Fibroblast of skin of back (primary cell): ENCODE measurements at places on chromosomes 5 and 9.

DNA sequence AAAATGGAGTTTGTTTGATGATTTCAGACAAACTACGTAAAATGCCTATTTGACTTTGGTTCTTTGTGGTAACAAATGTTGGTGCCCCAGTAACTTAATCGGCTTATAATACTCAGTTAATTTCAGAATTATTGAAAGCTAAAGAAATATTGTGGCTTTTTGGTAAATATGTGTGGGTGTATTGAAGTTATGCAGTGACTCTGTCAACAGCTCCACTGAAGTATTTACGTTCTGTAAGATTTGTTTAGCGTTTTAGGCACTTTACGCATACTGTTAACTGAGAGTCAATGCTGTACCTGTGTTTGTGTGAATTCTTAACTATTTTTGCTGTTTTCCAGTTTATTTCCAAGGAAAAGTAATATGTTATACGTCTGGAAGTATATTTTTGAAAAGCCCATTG, 2.2 kb downstream of the RAD23B start:
- no peak for DNase-seq

- no peak for DNase-seq
These were observed 15.2 kb downstream of the LSM11 start for GRCh38 chr5:157758706-157759105.

DNA sequence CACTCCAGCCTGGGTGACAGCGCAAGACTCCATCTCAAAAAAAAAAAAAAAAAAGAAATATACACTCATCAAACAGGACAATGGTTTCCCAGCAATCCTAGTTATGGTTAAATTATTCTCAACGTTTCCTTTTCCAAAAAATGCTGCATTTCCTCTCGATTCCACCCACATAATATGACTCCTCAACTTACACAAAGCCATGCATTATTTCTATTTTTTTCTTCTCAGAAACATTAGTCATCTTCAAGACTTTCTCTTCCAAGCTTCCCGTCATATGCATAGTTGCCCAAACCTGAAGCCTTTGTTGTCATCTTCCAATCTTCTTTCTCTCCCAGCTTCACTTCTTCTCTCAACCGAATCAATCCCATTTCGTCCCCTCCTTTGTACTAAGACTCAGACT, 61.4 kb upstream of the RANBP6 start:
- no peak for DNase-seq

GRCh38 chr5:132055441-132055807, 5.0 kb upstream of the IL3 start:
- DNase-seq, result no peak

GRCh38 chr9:113616621-113617496, 153.3 kb downstream of the RGS3 start:
- DNase-seq, result no peak

DNA sequence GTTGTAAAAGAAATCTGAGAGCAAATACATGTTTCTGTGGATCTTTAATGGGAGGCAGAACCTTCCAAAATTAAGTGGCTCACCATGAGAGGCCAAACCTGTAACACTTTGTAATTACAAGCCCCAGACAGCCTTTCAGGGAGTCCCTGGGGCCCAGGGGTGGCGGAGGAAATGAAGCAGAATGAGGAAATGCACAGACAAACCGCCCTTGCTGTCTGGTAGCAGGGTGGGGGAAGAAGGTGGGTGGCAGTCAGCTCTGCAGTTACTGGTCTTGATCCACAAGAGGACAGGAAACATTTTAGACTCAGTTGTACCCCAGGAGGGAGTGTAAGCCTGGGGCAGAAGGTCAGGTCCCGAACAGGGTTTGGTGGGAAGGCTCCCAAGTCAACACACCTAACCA, 6.5 kb downstream of the ARL14EPL start:
- DNase-seq, result no peak

GRCh38 chr5:17374973-17375742, 122.9 kb upstream of the TAF11L2 start:
- no peak for DNase-seq

DNA sequence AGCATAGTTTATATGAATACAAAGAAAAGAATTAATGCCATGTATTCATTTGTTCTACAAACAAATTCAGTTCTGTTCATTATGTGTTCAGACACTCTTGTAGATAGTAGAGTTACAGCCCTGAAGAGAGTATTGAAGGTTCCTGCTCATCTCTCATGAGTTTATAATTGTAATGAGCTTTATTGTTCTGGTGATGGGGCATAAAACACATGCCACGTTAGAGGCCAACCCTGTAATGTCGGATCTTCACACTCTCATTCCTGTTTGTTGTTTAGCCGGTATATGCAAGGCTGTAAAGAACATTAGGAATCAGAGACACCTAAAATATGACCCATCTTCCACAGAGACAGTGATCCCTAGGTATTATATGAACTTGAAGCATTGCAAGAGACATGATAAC, 214.5 kb downstream of the VPS13A start:
- no peak for DNase-seq

- DNase-seq, result peak; percentile 56
These were observed 133.3 kb downstream of the FAM174A start for GRCh38 chr5:100668511-100668910.

DNA sequence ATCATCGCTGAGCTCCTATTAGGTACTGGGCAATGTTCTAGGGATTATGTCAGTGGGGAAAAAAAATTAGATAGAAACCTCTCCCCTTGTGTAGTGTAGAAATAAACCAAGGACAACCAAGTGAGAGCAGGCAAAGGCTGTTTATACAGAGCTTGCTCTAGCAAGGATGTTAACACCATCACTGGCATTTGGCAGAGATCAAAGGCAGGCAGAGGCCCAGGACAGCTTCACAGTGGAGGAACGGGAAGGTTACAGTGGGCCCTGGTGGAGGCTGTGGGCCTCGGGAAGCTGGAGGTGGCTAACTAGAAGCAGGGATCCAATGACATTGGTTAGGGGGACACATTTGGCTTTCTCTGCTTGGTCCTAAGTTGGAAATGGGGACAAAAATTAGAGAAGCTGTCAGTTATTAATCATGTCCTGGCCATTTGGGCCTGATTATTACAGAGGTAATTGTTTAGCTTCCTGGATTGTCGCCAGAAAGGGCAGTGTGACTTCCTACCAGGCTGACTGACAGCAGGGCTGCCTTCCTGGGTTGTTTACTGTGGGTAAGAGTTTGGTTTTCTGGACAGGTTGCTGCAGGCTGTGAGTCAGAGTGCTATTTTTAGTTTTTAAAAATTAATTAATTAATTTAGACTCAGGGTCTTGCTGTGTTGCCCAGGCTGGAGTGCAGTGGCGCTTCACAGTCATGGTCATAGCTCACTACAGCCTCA, 259.3 kb downstream of the ROR2 start:
- DNase-seq, result peak; percentile 27

DNA sequence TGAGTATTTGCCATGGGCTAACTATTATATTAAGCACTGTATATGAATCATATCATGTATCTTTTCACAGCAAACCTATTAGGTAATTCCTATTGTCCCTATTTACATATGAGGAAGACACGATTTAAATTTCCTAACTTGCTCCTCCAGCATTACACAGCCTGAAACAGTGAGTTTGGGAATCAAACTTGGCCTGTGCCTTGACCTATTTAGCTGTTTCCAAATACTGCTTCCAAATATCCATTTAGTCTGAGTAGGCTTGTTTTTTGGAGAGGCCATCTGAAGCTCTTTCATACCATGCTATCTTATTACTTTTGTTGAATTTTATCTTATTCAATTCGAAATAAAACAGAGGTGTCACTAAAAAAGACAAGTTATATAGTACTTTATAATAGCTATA, 447.3 kb upstream of the MPDZ start:
- no peak for DNase-seq

DNA sequence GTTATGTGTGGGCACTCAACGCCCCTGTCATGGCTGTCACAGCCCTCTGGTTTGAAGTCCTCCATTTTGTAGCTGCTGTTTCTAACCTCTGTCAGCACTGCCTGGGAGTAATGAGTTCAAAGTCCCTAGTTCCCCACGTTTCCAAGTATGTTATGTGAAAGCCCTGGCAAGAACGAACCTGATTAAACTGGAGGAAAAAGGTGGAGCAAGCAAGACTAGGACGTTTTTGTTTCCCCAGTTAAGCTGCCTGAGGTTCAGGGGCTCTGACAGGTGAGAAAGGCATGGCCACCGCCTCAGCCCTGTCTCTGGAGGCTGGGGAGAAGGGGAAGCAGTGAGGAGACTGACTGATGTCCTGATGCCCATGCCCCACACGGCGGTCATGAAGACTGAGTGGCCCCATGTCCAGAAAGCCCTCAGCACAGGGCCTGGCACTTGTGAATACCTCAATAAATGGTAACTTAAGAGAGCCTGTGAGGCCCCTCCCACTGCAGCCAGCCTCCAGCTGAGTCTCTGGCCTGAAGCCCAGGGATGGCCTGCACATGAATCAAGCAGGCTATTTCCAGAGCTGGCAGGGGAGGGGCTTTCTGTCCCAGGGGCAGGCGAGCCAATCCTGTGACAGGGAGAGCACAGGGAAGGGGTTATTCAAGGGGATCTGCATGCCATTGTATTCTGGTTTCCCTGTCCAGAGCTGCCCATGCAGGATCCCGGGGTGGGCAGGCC, 61.8 kb downstream of the PFDN1 start:
- peak; percentile 95 for DNase-seq

DNA sequence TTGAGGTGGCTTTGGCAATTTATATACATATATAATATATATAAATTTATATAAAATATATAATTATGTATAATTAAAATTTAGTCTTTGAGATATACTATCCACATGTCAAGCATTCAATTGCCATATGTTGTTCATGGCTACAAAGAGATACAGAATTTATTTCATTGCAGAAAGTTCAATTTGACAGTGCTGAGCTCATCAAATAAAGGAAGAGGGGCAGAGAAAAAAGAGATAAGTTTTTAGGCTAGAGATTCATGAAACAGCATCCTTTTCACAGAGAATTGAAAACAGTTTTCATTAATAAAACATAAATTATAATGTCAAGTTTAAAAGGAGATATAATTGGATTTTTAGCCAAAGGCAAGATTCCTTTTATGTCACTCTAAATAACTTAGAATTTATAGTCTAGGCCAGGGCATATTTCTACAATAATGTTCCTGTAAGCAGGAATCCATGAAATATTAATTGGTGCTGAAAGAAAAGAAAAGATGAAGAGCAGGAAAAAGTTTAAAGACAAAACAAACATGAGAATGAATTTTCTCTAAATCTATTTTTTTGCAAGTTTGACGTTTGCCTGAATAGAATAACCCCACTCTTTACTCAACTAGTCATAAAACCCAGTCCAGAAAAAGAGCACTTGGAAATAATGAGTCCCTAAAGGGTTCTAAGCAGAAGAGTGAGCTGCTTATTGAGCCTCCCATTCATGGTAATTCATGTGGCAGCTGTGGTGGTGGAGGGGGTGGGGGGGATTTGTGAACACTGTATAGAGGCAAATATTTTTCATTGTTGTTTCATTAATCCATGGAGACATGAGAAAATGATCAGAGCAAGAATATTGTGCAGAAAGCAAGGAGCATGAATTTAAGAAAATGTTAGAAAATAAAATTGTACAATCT, 1279.5 kb downstream of the CDH12 start:
- DNase-seq, result no peak

DNA sequence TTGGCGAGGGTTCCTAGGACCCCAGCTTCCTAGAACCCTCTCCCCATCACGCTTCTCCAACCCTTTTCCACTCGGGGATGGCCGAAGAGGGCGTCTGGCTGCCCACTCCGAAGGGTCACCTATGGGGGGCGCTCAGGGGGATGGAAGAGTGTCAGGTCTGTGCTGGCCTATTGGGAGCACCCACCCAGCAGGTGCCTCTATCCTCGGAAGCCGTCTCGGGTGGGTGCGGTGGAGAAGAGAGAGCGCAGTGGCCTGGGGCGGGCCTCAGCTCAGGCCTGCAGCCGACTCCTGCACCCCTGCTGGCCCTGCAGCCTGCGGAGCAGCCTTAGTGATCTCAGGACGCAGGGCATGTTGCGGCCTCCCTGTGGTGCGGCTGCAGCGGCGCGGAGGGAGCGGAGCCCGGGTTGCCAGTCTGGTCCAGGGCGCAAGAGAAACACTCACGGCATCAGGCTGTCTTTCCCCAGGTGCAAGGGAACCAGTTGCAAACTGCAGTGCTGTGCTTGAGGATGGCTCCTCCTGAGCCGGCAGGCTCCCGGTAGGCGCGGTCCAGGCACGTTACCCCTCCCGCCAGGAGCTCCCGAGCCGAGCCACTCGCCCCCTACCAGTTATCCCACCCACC, 1.5 kb upstream of the IRX2 start:
- peak; percentile 25 for DNase-seq

DNA sequence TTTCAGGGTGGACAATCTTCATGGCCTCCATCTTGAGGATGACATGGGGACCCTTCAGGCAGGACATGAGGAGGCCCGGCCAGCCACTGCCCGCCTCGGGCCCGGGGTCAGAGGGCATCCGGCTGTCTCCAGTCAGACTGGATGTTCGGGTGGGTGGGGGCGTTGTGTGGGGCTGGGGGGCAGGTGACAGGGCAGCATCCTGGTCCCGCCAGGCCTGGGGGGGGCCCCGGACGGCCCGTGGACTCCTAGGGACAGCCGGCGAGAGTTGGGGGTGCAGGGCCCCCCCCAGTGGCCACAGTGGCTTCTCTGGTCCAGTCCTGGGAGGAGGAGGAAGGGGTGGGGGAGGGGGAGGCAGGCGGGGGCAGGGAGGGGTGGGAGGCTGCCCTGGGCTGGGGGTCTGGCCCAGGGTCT, 940 bp downstream of the RNF208 start:
- no peak for DNase-seq
